ENCODE measurements at places on chromosomes 13 and 19. TPM values are rescaled to one million over a fixed set of nuclear protein-coding genes. Genes with fewer than 3 reads are reported as not detected.

DNA sequence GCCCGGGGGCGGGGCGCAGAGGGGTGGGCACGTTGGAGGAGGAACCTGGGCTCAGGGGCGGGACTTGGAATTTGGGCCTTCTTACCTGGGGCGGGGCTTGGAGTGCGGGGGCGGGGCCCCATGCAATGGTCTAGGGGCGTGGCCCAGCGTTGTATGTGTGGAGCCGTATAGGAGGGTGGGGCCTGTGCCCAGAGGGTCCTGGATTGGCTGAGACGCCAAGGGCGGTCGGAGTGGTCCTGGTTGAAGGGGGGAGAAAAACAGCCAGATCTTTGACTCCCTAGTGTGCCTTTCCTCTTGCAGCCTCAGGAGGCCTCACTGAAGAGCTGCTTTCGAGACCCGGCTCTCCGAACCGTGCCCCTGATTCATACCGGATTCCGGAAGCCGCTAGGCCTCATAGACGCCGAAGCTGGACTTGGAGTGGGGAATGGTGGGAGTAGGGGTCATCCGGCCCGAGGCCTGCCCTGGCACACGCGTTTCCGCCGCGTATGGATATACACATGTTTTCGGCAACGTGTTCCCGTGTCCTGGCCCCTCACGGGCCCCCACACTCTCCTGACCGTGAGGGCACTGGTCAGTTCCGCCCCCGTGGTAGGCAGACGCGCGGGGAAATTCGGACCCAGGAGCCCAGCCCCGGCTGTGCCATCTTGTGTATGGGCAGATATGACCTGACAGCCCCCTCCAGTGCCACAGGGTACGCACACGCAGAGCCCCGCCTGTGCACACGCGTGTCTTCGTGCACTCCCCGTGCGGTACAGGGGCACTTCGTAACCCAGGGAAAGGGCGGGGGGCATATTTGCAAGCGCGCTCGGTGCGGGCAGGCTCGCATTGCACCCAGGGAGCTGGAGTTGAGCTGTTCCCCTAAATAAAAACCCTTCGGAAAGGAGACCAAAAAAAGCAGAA lies 661 bp upstream of the PRR12 start:
- peak; percentile 88 for DNase-seq

GRCh38 chr13:57631596-57632275 lies at the start of gene PCDH17:
PCDH17 (plus strand) TSS chr13:57631744; CDS start chr13:57632547, 803 bp downstream.
- no peak for DNase-seq

DNA sequence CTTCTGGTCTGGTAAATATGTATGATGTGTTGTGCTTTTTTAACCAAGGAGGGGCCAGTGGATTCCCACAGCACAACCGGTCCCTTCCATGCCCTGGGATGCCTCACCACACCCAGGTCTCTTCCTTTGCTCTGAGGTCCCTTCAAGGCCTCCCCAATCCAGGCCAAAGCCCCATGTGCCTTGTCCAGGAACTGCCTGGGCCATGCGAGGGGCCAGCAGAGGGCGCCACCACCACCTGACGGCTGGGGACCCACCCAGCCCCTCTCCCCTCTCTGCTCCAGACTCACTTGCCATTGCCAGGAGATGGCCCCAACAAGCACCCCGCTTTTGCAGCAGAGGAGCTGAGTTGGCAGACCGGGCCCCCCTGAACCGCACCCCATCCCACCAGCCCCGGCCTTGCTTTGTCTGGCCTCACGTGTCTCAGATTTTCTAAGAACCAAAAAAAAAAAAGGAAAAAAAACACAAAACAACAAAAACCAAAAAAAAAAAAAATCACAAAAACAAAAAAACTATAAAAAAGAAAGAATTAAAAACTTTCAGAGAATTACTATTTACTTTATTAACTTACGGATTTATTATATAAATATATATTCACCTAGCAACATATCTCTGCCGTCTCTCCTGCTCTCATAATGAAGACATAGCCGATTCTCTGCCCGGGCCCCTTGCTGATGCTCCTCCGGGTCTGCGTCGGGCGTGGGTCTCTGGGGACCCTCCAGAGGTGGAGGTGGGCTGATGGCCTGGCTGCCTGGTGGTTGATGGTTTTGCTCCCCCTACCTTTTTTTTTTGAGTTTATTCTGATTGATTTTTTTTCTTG lies 14.4 kb downstream of the CAPN12 start:
- no peak for DNase-seq

DNA sequence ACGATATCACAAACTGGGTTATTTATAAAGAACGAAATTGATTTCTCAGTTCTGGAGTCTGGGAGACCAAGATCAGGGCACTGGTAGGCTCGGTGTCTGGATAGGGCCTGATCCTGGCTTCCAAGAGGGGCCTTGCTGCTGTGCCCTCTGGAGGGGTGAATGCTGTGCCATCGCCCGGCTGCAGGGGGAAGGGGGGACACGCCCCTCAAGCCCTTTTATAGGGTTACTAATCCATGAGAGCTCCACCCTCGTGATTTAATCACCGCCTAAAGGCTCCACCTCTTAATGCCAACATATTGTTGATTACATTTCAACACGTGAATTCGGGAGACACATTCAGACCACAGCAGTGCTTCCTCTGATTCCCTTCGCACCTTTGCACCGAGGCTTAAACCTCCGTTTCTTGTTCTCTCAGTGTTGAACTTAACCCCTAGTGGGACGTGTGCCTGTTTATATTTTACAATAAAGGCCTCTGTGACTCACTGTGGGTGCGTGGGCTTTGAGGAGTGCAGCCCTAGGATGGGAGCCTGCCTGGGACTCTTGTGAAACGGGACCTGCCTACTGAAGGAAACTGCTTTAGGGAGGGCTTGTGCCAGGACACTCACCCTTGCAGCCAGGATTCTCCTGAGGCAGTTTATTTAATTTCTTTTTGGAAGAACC lies 52.4 kb upstream of the SPATA13 start:
- peak; percentile 16 for DNase-seq

LILRB3 gene
- polyA plus RNA-seq = not detected

ZNF121 gene
- 6.1 TPM for polyA plus RNA-seq

All from AG04450 (cell line).